AML-193 (cell line): ENCODE measurements at places on chromosomes 11 and 22.

- DNase-seq, result no peak
Observed at GRCh38 chr11:16136792-16137390, 219.5 kb downstream of the SOX6 start.

GRCh38 chr11:1556278-1556902, 15.7 kb downstream of the DUSP8 start:
- no peak for DNase-seq

GRCh38 chr11:125102510-125102909, 8.9 kb downstream of the TMEM218 start:
- DNase-seq, result no peak

GRCh38 chr11:110587129-110587528, 125.1 kb downstream of the ARHGAP20 start:
- no peak for DNase-seq

GRCh38 chr11:79956061-79956460, 515.2 kb upstream of the TENM4 start:
- no peak for DNase-seq
